Activated CD8-positive, alpha-beta memory T cell treated with anti-CD3 and anti-CD28 coated beads for 4 hours (primary cell): ENCODE measurements at places on chromosomes 16 and 17.
A peak's percentile ranks its signal among the peaks of the same experiment; 100 is the strongest.

DNA sequence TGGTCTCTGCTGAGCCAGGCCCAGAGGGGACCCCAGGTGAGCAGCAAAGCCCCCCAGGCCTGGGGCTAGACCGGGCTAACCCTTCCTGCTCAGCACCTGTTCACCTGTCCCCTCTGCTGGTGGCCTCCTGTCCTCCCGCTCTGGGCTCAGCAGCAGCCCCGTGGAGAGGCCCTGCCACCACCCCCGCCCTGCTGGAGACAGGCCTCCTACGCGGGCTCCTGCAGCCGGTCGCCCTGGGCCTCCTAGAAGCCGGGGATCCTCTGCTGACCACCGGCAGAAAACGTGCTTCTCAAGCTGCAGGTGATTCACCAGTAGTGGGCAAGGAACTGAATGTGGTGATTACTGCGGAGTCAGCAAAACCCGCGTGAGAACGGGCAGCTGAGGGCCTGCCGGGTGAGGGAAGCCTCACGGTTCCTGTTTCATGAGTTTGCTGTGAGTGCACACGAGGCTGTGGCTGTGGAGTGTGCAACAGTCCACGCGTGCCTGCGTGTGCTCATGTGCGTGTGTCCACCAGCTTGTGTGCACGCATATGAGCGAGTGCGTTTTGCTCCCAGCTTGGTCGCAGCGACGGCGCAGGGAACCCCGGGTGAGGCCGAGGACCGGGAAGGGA is 792 bp downstream of the SECTM1 start:
- no peak for DNase-seq

GRCh38 chr17:59366040-59366757 is 34.7 kb downstream of the YPEL2 start:
- DNase-seq = no peak

DNA sequence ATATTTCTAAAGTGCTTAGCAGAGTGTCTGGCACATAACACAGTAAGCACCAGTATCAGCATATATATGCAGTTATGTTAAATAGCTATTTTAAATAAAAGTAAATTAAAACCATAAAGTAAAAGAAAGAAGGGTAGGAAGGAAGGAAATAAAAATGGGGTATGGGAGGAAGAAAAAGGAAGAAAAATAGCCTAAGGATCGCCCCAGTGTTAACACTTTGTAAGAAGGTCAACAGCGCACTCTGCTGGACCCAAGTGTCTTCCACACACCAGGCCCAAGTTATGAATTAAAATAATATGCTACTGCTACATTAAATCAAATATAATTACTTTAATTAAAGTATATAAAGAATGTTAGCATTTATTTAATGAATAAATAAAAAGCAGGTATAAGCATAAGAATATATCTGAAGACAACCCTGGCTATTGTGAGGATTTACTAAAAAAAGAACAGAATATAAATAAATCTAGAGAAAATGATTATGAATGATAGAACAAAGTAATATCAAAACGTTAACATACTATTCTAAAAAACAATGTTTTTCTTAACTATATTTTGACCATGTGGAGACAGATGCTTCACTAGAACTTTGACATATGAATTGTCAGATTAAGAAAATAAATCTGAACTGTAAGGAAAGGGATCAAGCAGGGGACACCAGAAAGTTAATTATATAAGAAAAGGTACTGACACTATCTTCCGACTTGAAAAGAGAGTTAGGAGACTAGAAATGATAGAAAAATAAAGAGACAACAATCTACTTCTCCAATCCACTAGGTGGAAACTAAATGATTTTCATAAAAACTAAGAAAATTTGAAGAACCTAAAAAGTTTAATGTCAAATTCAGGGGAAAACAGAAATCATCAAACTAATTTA is 25.9 kb downstream of the BRIP1 start:
- DNase-seq = no peak

DNA sequence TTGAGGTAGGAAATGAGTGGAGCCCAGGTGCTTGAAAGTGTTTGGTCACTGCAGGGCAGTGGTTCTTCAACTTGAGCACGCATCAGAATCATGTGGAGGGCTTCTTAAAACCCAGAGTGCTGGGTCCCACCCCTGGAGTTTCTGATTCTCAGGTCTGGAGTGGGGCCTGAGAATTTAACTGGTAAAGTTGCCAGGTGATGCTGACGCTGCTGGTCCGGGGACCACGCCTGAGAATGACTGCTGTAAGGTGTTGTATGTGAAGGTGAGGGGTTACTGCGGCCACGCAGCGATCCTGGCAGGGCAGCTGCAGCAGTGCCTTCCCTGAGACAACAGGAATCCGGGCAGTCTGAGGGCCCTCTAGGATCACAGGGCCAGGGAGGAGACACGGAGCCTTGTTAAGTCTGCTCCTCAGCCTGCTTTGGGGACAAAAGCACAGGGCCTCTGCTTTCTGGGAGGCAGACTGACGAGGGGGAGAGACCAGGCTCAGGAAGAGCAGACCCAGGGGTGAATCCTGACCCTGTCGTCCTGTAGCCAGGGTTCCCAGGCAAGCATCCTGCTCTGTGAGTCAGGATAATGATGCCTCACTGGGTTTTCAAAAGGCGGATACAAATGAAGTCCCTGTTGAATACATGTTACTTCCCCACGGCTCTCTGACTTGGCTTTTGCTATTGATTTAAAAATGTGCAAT is 16.2 kb downstream of the CCDC42 start:
- no peak for DNase-seq

GRCh38 chr17:55274355-55275255 is 9.8 kb downstream of the HLF start:
- no peak for DNase-seq

DNA sequence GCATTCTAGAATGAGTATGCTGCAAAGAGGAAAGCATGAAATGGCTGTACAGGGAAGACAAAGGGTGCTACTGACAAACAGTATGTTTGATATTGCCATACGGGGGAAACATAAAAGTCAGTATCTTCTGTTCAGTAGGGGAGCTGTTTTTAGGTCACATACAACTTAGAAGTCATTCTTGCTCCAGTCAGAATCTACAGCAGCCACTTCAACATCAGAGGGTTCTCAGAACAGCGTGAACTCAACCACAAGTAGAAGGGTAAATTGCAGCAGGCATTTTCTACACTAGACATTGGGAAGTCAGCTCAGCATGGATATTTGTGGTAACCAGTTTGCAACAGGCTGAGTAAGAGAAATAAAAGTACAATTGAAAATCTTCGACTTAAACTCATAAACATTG is 1241.8 kb upstream of the GOT2 start:
- no peak for DNase-seq

- DNase-seq = no peak
These were observed 9.3 kb upstream of the WBP2 start for GRCh38 chr17:75864448-75864871.

DNA sequence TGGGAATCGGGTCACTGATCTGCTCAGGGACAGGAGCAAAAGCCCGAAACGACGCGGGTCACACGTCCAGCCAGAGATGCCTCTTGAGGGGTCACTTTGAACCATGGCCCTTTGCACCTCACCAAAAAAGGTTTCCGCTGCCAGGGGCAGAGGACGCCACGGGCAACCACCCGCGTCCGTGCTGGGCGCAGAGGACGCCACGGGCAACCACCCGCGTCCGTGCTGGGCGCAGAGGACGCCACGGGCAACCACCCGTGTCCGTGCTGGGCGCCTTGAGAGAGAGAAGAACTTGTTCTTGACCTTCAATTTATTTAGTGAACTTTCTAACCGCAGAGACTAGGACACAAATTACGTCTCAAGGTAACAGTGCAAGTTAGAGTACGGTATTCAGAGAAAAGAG is 35.5 kb downstream of the TIMM22 start:
- no peak for DNase-seq

DNA sequence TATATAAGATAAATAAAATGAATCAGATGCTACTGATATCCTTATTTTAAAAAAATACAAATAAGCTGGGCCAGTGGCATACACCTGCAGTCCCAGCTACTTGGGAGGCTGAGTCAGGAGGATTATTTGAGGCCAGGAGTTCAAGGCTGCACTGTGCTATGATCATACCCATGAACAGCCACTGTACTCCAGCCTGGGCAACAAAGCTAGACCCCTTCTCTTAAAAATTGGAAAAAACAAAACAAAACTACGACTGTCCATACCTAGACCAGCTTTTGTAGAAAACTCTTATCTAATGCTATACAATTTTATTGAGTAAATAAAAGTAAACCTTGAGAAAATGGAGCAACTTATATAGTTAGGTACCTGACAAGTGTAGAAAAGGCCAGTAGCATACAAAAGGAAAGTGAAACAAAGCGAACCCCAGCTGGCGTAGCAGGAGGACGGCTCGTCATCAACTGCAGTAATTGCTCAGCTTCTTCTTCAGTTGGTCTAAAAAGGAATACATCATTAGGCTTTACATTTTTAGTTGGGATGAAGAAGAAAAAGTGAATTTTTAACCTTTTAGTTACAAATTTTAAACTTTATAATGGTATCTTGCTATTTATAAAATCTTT is 23.6 kb downstream of the INTS2 start:
- DNase-seq = no peak

GRCh38 chr17:8310601-8311123 is 621 bp downstream of the ARHGEF15 start:
- no peak for DNase-seq

DNA sequence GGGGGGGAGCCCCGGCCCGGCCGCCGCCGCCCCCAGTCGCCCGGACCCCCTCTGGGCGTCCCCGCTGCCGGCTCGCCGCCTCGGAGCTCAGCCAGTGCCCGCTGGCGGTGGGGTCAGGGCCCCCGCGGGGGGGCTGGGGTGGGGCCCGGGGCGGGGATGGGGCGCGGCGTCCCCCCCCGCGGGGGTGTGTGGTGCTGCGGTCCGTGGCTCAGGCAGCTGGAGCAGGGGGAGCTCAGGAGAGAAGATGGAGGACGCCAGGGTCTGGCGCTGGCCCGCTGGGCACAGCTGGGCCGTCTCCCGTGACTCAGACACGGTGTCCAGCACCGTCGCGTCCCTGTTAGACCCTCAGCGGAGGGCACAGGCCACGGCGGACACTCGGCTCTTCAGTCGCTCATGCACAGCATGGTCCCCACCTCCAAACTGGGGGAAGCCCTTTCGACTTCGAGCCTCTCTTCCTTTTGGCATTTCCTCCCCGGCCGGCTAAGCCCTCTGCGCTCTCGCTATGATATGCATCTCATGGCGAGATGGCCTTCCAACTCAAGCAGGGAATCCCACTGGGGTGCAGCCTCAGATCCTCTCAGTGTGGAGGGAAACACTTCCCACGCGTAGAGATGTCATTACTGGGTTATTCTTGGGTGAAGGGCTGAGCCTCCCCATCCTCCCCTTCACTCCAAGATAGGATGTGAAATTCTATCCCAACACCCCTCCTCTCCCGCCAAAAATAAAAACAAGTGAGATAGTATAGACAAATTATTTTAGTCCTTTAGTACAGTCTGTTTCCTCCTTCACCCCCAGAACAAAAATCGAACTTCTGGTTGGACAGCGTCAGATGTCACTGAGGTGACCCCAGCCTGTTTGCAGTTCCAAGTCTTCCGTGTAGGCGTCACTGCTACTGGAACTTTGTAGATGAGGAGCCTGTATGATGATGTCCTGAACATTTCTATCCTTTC is 522 bp upstream of the VEZF1 start:
- DNase-seq = peak; percentile 41

- DNase-seq = no peak
These were observed 279.8 kb downstream of the UTP18 start for GRCh38 chr17:51540151-51540550.

DNA sequence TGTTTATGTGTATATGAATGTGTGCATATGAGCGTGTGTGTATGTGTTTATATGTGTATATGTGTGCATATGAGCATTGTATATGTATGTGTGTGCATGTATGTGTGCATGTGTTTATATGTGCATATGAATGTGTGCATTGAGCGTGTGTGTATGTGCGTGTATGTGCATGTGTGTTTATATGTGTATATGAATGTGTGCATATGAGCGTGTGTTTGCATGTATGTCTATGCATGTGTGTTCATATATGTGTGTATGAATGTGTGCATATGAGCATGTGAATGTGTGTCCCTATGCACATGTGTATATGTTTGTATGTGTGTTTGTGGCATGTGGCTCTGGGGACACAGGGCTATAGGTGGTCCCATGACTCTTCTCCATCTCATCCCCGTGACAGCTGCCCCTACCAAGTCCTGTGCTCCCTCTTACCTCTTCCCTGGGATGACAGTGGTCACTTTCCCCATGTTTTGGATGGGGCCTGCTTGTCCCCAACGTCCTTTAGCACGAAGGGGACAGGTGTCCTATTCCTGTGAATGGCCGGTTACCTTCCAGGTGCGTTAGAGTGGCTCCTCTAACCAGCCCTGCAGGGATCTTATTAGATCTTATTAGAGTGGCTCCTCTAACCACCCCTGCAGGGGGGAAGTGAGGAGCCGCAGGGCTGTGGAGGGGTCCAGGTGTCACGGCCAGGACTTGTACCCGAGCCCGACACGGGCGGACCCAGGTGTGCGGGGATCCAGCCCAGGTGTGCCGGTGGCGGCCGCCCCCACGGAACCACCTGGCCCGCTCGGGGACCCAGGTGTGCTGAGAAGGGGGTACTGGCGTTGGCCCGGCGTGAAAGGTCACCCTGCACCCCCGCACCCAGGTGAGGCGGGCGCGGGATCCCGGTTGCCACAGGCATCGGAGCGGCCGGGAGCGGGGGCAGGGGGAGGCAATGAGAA is 105.6 kb downstream of the SEC14L1 start:
- DNase-seq = no peak
